Mammary epithelial cell (primary cell): ENCODE measurements at places on chromosomes 3 and 15. TPM values are rescaled to one million over a fixed set of nuclear protein-coding genes. Genes with fewer than 3 reads are reported as not detected.

DNA sequence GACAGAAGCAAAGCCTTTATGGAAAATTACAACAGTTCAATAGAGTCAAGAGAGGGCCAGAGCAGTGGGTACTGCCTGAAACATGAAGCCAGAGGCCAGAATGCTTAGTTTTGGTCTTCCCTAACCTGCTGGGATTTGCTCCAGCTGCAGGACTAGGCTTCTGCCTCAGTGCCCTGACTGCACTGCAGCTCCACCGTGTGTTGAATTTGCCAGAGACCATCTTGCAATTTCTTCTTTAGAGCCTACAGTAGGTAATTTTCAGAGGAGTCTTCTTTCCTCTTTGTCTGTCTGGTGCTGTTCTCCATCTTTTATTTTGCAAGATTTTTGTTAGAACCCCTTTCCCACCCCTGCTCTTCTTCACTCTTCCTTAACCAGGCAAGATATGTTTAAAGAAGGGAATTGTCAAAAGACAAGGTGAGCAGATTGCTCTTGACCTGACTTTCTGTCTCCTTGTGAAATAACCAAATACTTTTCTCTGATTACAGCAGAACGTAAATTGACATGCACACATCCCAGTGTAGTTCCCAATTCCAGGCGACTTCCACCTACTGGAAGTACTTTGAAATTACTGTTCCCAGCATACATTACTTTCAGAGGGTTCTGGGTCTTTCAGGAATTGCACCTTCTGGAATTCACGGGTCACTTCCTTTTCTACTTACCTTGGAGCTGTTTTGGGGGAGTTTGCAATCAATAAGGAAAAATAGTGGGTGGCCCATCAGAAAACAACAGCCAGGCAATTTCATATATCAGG lies 161.2 kb downstream of the MINAR1 start:
- no peak for DNase-seq

- no peak for DNase-seq
These were observed 33.2 kb upstream of the LEKR1 start for GRCh38 chr3:156792945-156793344.

The GOLGA8N gene
- 0.26 TPM for polyA plus RNA-seq

- no peak for DNase-seq
These were observed 3.2 kb downstream of the LAMP3 start for GRCh38 chr3:183159333-183159732.

The CNTN3 gene
- polyA plus RNA-seq: 11.9 TPM

GRCh38 chr3:19342389-19342788 lies 194.1 kb downstream of the KCNH8 start:
- DNase-seq: no peak

DNA sequence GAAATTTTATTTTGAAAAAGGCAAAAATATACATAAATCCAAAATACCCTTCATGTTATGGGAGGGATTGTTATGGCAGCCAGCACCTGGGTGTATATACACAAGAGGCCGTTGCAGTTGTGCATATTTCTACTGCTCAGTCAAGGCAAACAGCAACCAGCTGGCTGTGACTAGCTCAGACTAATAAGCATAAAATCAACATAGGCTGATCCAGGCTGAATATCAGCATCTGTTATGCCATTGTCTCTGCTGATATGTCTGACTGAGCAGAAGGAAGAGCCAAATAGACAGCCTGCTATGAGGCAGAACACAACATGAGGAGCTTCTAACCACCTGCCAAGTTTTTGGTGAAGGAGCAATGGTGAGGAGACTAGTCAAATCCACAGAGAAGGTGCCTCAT lies 457.5 kb upstream of the ALCAM start:
- DNase-seq: peak; percentile 44

GRCh38 chr15:72599855-72600464 lies 54.5 kb upstream of the GOLGA6B start:
- DNase-seq: peak; percentile 34

DNA sequence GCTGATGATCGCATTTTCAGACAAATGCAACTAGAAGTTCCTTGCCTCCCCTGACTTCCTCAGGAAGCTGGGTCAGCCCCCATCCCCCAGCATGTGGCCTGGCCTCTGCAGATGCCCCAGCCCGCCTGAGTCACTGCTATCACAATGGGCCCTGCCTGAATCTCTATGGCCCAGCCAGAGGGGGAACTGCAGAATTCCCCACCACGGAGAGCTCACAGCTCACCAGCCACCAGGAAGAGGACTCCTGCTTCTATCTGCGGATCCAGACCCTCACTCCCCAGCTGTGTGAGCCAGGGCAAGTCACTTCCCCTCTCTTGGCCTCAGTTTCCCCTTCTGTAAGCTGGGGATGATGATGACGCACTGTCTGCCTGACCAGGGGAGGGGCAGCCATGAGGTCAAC lies 6.9 kb downstream of the PLXND1 start:
- DNase-seq: no peak

- peak; percentile 92 for DNase-seq
These were observed 72.1 kb downstream of the GJD2 start for GRCh38 chr15:34682674-34683073.

DNA sequence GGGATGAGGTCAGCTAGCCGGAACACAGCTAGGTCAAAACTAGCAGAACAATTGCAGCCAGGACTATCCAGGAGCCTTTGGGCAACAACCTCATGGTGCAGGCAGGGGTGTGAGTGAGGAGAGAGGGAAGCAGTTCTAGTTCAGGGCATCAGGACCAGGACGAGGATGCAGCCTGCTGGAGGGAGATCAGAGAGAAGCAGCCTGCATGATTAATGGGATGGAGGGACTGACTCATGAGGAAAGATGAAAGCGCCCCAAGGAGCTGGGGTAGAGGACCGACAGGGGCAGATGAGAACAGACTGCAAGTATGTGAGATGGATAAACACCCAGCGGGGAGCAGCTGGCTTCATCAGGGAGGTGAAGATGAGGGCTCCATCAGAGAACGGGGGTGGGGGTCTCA lies 37.9 kb upstream of the LRTM1 start:
- DNase-seq: no peak

DNA sequence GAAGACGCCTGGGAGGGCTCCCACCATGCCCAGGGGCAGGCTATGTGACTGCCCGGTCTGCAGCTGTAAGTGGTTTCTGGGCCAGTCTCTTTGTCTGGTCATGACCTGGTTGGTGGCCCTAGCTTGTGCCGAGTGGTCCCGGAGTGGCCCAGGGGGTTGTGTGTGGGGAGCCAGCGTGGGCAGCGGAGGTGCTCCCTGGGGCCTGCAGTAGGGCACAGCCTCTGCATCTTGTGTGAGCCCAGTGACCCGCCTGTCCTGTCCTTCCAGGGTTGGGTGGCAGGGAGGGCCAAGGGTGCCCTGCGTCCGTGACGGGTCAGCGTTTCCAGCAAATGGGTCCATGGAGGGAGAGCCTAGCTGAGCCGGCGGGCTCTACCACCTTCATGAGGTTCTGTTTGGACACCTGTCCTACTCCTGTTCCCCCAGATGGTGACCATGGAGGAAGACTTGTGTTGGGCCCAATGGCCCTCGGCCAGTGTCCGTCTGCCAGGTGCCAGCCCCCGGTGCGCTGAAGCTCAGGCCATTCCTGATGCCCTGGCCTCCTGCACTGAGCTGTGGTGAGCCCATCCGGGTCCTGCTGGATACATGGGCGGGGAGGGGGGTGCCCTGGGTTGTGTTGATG lies 215.4 kb downstream of the SNRPN start:
- no peak for DNase-seq

GRCh38 chr15:80819001-80819400 lies 39.8 kb downstream of the CEMIP start:
- DNase-seq: no peak

The IL17RD gene
- polyA plus RNA-seq: 5.4 TPM

The MST1R gene
- 56.4 TPM for polyA plus RNA-seq

GRCh38 chr3:32577174-32577573 lies 6.5 kb upstream of the DYNC1LI1 start:
- DNase-seq: no peak

The SERPINI1 gene
- polyA plus RNA-seq: 1.8 TPM

GRCh38 chr3:122183521-122183892 lies at the start of gene CASR:
CASR (plus strand) TSS chr3:122183668; CDS start chr3:122254190, 70,522 bp downstream.
- peak; percentile 5 for DNase-seq

DNA sequence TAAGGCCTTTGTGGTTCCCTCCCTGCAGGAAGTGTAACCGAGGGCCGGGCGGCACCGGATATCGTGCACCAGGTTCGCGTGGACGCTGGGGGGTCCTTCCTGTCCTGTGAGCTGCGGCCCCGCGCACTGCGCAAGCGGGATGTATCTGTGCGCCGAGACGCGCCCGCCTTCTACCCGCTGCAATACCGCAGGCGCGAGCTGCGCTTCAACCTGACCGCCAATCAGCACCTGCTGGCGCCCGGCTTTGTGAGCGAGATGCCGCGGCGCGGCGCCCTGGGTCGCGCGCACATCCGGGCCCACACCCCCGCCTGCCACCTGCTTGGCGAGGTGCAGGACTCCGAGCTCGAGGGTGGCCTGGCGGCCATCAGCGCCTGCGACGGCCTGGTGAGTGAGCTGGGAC lies 35.9 kb downstream of the SAXO2 start:
- DNase-seq: no peak

The IL12A gene
- polyA plus RNA-seq: 0.44 TPM

DNA sequence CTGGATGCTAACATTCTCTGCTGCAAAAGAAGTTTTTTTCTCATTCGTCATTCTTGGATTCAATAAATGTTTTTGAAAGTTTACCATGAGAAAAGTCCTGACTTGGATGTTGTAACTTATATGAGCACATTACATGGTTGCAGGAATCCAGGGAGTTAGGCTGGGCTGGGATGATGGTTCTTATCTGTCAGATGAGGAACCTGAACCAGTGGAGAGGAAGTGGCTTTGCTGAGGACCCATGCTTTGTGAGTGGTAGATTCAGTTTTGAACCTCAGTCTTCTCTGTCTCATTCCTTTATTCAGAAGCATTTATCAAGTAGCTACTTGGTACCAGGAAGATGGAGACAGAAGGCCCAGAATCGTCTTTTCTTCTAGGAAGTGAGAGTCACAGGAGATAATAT lies 3.7 kb upstream of the GASK1A start:
- no peak for DNase-seq

DNA sequence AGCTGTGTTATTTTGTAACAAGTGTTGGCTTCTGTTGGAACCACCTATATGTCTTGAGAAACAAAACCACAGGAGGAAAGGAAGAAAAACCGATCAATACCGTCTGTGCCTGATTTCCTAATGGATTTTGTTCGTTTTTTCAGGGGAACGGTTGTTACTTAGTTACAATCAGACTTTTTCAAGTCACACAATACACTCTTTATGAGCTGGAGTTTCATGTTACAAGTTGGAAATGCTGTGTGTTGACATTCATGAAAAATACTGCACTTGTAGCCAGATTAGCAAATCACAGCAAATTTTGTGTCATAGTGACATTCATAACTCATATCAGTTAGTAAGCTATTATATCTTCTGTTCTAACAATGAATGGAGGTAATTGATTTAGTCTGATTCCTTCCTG lies 78.9 kb downstream of the SLTM start:
- DNase-seq: no peak

GRCh38 chr15:100129677-100130076 lies 212.1 kb downstream of the ADAMTS17 start:
- DNase-seq: no peak
